PC-9 (cell line): ENCODE measurements at places on chromosomes 7 and 10. TPM values are rescaled to one million over a fixed set of nuclear protein-coding genes. Genes with fewer than 3 reads are reported as not detected.
A peak's percentile ranks its signal among the peaks of the same experiment; 100 is the strongest.

- H3K27me3 ChIP-seq, result no peaks in the 10 kb centered on the region
- no peak for DNase-seq
- no peak overlapping the region for H3K27ac ChIP-seq
- no peaks in the 10 kb centered on the region for H3K36me3 ChIP-seq
- no peaks in the 10 kb centered on the region; the same call in 1 of the 2 replicates for H3K4me1 ChIP-seq
- H3K4me3 ChIP-seq, result no peak overlapping the region
These were observed 16.7 kb upstream of the PAPSS2 start for GRCh38 chr10:87642988-87643387.

DNA sequence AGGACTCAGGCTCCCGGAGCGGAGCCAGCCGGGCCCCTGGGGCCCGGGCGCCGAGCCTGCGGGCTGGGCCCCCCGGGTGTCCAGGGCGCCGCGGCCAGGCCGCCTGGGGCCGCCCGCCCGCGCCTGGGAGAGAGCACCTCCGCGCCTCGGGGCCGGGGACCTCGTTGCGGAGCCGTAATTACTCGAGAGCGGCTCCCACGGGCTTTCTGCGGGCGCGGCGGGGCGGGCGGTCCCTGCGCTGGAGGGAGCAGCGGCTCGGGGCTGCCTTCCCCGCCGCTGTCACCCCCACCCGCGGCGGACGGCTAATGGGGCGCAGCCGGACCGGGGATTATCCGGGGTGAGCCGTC, 1.5 kb downstream of the GNB2 start:
- H3K27me3 ChIP-seq, result no peaks in the 10 kb centered on the region
- H3K27ac ChIP-seq, result no peak overlapping the region
- H3K4me1 ChIP-seq, result no peaks in the 10 kb centered on the region; the same call in 1 of the 2 replicates
- DNase-seq, result no peak

- no peaks in the 10 kb centered on the region for H3K27me3 ChIP-seq
- no peak for DNase-seq
- no peaks in the 10 kb centered on the region for H3K36me3 ChIP-seq
- H3K4me1 ChIP-seq, result peaks cover 14% of the 10 kb centered on the region
- H3K27ac ChIP-seq, result no peak overlapping the region
These were observed 60.2 kb upstream of the PODXL start for GRCh38 chr7:131616487-131617200.

GRCh38 chr10:113880236-113880635, 25.8 kb downstream of the NHLRC2 start:
- DNase-seq, result no peak
- no peaks in the 10 kb centered on the region for H3K27me3 ChIP-seq
- no peaks in the 10 kb centered on the region for H3K4me1 ChIP-seq
- H3K27ac ChIP-seq, result no peak overlapping the region
- no peaks in the 10 kb centered on the region for H3K36me3 ChIP-seq
- no peak overlapping the region for H3K4me3 ChIP-seq

- H3K27ac ChIP-seq, result no peak overlapping the region
- no peaks in the 10 kb centered on the region for H3K27me3 ChIP-seq
- no peak for DNase-seq
- H3K4me3 ChIP-seq, result no peak overlapping the region
- no peaks in the 10 kb centered on the region for H3K4me1 ChIP-seq
These were observed 18.1 kb downstream of the SLC35G1 start for GRCh38 chr10:93911866-93912265.

DNA sequence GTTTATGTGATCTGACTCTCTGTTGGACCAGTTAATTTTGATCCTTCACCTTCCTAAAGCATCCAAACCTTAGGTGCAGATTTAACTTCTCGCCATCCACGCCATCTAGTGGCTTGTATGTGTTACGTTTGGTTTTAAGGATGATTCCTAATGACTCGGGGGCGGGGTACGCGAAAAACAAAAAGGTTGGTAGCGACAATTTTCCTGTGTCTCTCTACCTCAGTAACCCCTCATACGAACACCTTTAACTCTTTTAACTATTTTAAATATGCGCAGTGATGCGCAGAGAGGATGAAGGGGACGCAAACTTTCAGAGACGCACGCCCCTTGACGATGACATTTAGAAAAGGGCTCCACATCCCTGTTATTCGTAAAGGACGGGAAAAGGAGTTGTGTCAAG, 714 bp upstream of the KCND2 start:
- no peaks in the 10 kb centered on the region for H3K36me3 ChIP-seq
- no peak overlapping the region for H3K27ac ChIP-seq
- H3K27me3 ChIP-seq, result 0 out of 2 replicates have a peak, but pooled peaks cover 4% of the 10 kb centered on the region
- H3K4me3 ChIP-seq, result peak overlapping the region; percentile 61
- H3K4me1 ChIP-seq, result no peaks in the 10 kb centered on the region

DNA sequence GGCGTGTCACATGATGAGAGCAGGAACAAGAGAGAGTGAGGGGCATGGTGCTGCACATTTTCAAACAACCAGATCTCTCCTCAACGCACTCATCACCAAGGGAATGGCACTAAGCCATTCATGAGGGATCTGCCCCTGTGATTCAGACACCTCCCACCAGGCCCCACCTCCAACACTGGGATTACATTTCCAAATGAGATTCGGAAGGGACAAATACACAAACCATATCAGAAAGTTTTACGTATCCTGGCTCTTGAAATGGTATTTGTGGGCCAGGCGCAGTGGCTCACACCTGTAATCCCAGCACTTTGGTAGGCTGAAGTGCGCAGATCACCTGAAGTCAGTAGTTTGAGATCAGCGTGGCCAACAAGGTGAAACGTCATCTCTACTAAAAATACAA, 189.4 kb downstream of the PLXDC2 start:
- H3K4me1 ChIP-seq, result no peaks in the 10 kb centered on the region
- H3K27ac ChIP-seq, result no peak overlapping the region
- no peak for DNase-seq
- no peaks in the 10 kb centered on the region for H3K27me3 ChIP-seq

- peaks cover 25% of the 10 kb centered on the region for H3K27me3 ChIP-seq
- no peaks in the 10 kb centered on the region for H3K4me1 ChIP-seq
- no peaks in the 10 kb centered on the region for H3K36me3 ChIP-seq
- H3K27ac ChIP-seq, result no peak overlapping the region
These were observed 193.1 kb downstream of the WDR37 start for GRCh38 chr10:1249142-1249920.

- 0 out of 2 replicates have a peak, but pooled peaks cover 2% of the 10 kb centered on the region for H3K4me1 ChIP-seq
- H3K4me3 ChIP-seq, result no peak within 1 kb of the TSS
- no peaks in the 10 kb centered on the region for H3K36me3 ChIP-seq
- H3K27me3 ChIP-seq, result no peaks in the 10 kb centered on the region
These were observed at the start of gene HOXA5 for GRCh38 chr7:27143023-27143949. TSS of gene HOXA5 (minus strand) at chr7:27143681. CDS start at chr7:27143607, 74 bp downstream.

DNA sequence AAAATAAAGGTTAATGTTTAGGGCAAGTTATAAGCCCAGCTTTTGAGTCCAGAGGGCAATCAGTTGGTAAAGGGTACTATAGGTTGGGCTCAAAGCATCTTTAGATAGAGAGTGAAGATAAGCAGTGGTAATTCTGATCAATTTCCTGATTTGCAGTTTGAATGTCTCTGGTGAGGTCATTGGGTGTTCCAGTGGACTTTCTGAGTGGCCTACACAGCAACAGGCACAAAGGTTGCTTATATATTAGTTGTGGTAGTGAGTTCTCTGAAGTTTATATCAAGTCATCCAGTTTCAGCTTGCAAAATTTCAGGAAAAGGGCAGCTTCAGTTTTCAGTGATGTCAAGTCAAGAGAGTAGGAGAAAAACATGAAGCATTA, 29.1 kb downstream of the GIMAP5 start:
- no peak overlapping the region for H3K4me3 ChIP-seq
- no peaks in the 10 kb centered on the region for H3K36me3 ChIP-seq
- H3K4me1 ChIP-seq, result no peaks in the 10 kb centered on the region
- peaks cover 59% of the 10 kb centered on the region for H3K27me3 ChIP-seq

- no peak overlapping the region for H3K4me3 ChIP-seq
- DNase-seq, result no peak
- H3K36me3 ChIP-seq, result no peaks in the 10 kb centered on the region
- H3K27ac ChIP-seq, result no peak overlapping the region
These were observed 972.2 kb upstream of the MBL2 start for GRCh38 chr10:53744746-53745145.

GRCh38 chr10:14325325-14325955, 5.3 kb downstream of the FRMD4A start:
- H3K4me1 ChIP-seq, result no peaks in the 10 kb centered on the region
- peak; percentile 8 for DNase-seq
- peaks cover 60% of the 10 kb centered on the region for H3K27me3 ChIP-seq
- no peak overlapping the region for H3K4me3 ChIP-seq
- no peaks in the 10 kb centered on the region for H3K36me3 ChIP-seq

- DNase-seq, result no peak
- peaks cover 47% of the 10 kb centered on the region for H3K27me3 ChIP-seq
- H3K4me1 ChIP-seq, result no peaks in the 10 kb centered on the region
- H3K27ac ChIP-seq, result no peak overlapping the region
These were observed 239.7 kb downstream of the EMX2 start for GRCh38 chr10:117782276-117782675.

DNA sequence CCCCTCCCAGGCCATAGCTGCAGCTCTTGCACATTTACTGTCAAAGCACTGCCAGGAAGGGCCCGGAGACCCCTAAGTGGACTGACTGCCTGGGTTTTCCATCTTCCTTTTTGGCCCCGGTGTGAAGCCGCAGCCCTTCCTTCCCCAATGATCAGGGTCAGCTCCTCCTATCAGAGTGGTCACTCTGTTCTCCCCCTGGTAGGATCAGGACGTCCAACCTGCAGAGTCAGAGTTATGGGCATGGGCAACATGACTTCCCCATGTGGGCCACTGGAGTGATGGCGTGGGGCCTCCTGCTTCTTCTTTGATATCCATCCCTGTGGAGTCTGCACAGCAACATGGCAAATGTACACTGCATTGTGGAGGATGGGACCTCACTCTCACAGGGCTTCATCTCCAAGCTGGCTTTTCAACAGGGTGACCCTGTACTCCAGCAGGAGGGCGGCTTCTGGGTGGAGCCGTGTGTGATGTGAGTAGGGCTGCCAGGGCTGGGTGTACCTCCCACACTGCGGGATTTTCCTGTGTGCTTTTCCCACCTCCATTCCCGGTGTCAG, 6.4 kb upstream of the RAMP3 start:
- peaks cover 41% of the 10 kb centered on the region for H3K27me3 ChIP-seq
- DNase-seq, result no peak
- H3K27ac ChIP-seq, result no peak overlapping the region
- no peaks in the 10 kb centered on the region for H3K4me1 ChIP-seq
- no peak overlapping the region for H3K4me3 ChIP-seq

DNA sequence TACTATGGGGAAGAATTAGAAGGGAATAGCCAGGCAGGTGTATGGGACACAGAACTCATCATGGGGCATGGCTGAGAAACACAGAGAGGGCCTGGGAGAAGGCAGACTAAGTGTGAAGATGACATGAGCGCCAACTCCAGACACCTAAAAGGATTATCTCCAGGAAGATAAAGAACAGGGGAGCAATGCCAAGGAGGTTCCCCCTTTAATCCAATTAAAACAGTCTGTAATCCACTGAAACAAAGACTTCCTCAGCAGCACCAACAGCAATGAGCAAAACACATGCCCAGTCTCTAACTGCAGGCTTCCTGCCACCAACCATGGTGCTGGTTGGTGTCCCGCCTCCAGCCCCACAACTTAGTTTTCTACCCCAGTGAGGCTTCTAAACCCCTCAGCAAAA, 108.9 kb downstream of the GRID1 start:
- H3K27me3 ChIP-seq, result no peaks in the 10 kb centered on the region
- DNase-seq, result no peak
- no peaks in the 10 kb centered on the region for H3K4me1 ChIP-seq
- H3K4me3 ChIP-seq, result no peak overlapping the region
- no peak overlapping the region for H3K27ac ChIP-seq

- H3K4me1 ChIP-seq, result no peaks in the 10 kb centered on the region
- no peak overlapping the region for H3K27ac ChIP-seq
- H3K4me3 ChIP-seq, result no peak overlapping the region
- peaks cover 91% of the 10 kb centered on the region for H3K27me3 ChIP-seq
These were observed 87.2 kb upstream of the AGK start for GRCh38 chr7:141463986-141464385.

- no peak overlapping the region for H3K27ac ChIP-seq
- H3K27me3 ChIP-seq, result no peaks in the 10 kb centered on the region
- H3K36me3 ChIP-seq, result no peaks in the 10 kb centered on the region
- no peak for DNase-seq
- H3K4me1 ChIP-seq, result no peaks in the 10 kb centered on the region
These were observed 364.1 kb downstream of the RPS24 start for GRCh38 chr10:78397786-78398185.

DNA sequence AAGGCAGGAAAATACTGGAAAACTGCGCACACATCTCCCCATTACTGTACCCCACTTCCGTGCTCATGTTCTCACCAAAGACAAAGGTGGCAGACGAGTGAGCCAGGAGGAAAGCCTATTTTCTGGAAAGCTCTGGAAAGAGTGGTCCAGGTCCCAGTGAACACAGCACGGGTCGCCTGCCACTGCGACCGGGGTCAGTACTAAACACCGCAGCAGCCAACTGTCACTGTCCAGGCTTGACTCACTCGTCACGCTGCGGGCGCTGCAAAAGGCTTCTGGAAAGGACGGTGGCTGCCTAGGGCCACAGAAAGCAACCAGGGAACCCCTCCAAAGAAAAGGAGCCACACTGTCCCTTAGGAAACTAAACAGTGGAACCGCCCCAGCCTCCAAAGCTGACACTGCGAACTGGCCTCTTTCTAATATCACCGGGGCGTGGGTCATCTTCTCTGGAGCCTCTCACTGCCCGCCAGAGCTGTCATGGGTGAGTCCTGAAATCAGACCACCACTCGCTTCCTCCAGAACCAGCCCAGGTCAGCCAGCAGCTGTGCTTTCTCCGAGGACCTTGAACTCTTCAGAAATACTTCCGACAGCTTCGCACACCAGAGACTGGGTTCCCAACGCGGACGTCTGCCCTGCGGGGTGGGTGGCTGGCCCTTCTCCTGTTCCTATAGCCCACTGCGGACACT, 4.0 kb downstream of the RADIL start:
- no peak overlapping the region for H3K4me3 ChIP-seq
- no peaks in the 10 kb centered on the region for H3K36me3 ChIP-seq
- no peak overlapping the region for H3K27ac ChIP-seq
- no peaks in the 10 kb centered on the region for H3K4me1 ChIP-seq
- peaks cover 64% of the 10 kb centered on the region for H3K27me3 ChIP-seq

DNA sequence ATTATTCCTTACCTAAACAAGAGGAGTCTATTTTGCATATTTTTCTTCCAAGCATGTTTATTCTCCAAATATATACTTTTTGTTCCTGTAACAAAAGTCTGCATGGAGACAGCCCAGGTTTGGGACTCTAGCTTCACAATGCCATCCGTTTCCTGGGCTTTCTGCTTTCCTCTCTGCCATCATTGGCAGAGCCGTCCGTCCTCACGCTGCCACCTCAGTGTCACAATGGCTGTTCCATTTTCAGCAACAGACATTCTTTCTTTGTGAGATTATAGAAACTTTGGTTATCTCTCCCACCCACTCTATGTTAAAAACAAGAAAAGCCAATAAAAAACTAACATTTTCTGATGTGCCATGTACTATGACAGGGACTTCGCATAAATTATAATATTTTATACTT, 825.2 kb downstream of the REEP3 start:
- DNase-seq, result no peak
- no peaks in the 10 kb centered on the region for H3K36me3 ChIP-seq
- H3K27me3 ChIP-seq, result no peaks in the 10 kb centered on the region
- no peak overlapping the region for H3K27ac ChIP-seq
- H3K4me3 ChIP-seq, result no peak overlapping the region

- no peak for DNase-seq
- no peak overlapping the region for H3K4me3 ChIP-seq
- H3K27me3 ChIP-seq, result no peaks in the 10 kb centered on the region
- peaks cover 12% of the 10 kb centered on the region; the same call in 1 of the 2 replicates for H3K4me1 ChIP-seq
These were observed 18.3 kb downstream of the STEAP1B start for GRCh38 chr7:22481726-22482125.

The NT5C2 gene
- 47.1 and 67.9 TPM in 2 replicates for total RNA-seq

The HOXA1 gene
- total RNA-seq, result 2.0 and 2.2 TPM in 2 replicates

The LRCH4 gene
- total RNA-seq, result 86.6 and 89.6 TPM in 2 replicates

The ADAMTS14 gene
- total RNA-seq, result 1.9 and 2.7 TPM in 2 replicates

The CFAP70 gene
- 3.1 and 4.1 TPM in 2 replicates for total RNA-seq

The CDH23 gene
- 7.8 and 13.3 TPM in 2 replicates for total RNA-seq

The GRM8 gene
- total RNA-seq, result not detected in 2 replicates
